ENCODE measurements at places on chromosomes 3 and 15.

- no peak for DNase-seq
Observed at GRCh38 chr15:100337096-100338044, 4.4 kb downstream of the ADAMTS17 start.

- no peak for DNase-seq
Observed at GRCh38 chr3:10954740-10955139, 37.8 kb upstream of the SLC6A1 start.

DNA sequence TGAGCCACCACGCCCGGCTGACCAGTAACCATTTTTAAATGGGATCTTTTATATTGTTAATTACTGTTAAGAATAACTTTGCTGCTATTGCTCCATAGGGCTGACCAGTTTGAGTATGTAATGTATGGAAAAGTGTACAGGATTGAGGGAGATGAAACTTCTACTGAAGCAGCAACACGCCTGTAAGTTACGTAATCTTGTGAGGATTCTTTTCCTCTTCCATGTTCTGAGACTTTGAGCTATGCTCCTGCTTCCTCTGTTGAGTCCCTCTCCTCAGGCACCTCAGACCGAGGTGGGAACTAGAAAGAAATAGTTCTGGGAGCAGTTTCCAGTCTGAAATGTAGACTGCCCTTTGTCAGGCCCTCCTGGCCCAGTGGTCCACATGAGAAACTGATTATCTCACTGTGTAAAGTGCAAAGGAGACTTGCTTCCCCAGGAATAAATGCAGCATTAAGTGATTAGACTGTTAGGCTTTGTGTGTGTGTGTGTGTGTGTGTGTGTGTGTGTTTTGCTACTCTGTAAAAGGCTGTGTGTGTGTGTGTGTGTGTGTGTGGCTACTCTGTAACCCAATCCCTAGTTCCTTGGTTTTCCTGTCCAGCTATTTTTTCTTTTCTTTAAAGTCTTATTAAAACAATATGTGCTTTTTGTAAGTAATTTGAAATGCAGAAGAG lies 5.2 kb downstream of the POLR2H start:
- no peak for DNase-seq

DNA sequence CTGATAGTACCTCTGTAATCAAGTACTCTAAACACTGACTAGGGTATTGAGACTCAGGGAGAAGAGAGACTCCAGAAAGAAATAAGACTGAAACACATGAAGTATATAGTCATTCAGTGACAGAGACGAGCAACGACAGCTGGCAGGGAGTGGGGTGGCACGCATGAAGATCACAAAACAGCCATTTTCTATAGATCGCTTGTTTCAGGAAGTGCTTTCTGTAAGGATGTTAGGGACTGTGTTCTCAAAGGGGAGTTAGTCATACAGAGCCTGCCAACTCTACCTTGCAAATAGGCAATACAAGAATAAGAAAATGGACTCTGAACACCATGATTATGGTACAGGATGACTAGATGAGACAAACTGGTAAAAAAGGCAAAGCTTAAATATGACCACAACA lies 139.5 kb downstream of the TBL1XR1 start:
- DNase-seq, result no peak
